ENCODE measurements at places on chromosomes 5 and 9.

DNA sequence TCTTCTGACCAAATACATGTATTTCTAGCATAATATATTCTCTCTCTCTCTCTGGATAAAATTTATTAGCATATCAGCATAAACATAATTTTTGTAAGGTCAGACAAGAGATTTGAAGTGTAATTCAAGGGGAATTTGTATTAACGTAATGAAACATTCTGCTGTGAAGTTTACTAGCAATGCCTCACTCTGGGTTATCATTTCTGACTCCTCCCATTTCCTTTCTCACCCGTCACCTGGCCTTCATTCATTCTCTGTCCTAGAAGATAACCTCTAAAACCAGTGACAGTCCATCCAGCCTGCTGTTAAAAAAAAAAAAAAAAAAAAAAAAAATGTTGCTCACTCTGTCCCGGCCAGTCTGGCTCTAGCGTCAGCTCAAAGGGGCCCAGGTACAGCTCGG lies 27.1 kb downstream of the GRAMD2B start:
- DNase-seq, result no peak

GRCh38 chr5:140481758-140482157 lies 65.7 kb upstream of the EIF4EBP3 start:
- DNase-seq, result no peak

DNA sequence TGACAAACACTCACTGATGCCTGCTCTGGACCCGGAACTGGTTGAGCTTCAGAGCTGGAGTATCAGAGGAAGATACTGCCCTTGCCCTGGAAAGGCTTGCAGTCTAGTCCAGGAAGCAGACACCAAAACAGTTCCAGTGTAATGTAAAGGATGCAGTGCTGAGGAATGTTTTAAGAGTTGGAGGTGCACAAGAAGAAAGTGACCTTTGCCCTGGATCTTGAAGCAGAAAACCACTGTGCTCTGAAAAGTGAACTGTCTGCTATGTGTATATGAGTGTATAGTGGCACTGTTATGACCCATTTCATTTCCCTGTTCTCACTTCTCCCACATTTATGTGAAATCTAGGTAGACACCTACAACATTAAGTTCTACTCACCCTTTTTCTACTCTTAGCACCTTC lies 2.1 kb downstream of the ZNF346 start:
- no peak for DNase-seq

DNA sequence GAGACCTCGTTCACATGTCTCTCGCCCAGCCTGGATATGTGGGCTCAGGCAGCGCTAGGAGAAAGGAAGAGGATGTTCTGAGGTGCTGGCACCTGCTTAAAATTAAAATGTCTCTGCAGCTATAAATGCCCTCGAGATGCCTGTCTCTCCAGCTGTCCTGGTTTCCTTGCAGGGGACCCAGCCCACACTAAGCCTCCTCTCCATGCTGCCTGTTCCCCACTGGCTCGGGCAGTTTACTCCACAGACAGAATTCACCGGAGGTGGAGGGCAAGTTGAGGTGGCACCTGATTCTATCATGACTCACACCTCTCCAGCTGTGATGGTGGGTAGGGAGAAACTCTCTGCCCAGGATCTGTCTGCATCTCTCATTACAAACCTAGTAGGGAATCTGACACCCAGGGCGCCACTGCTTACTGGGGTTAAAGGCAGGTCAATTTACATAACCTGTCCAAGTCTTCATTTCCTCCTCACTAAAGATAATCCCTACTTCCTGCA lies 420.9 kb downstream of the SPOCK1 start:
- no peak for DNase-seq

- DNase-seq, result no peak
Observed at GRCh38 chr5:141611289-141611688, 7.5 kb downstream of the DIAPH1 start.

DNA sequence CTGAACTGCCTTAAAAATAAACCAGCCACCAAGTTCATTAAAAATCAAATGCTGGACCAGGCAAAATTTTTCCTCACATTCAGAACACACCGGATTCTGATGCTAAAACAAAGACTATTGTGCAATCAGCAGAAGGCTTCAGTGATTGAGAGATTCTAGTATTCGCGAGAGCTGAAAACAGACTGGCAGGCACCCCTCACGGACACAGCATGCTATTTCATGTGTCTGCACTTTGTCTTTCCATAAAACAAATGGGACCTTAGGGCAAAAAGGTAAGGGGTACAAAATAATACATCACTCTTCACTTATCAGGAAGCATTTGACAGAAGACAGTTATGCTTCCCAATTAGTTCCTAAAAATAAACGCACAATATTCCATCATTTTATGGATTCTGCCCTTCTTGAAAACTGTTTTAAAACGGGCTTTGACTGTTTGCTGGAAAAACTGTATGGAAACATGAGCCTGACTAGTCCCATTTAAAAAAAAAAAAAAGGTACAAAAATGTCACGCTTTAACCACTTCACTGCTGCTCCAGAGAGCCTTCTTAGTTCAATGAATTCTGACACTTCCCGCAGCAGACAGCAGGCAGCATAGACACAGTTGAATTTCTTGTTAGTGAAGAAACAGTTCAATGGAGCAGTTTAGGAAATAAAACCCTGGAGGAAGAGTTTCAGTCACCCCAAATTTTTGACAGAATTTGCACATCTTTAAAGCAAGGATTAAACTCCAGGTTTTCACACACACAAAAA lies 99.2 kb downstream of the MED27 start:
- DNase-seq, result no peak

- no peak for DNase-seq
Observed at GRCh38 chr5:178150977-178151734, 2.5 kb downstream of the NHP2 start.

- no peak for DNase-seq
Observed at GRCh38 chr5:154529282-154529681, 51.3 kb upstream of the HAND1 start.

DNA sequence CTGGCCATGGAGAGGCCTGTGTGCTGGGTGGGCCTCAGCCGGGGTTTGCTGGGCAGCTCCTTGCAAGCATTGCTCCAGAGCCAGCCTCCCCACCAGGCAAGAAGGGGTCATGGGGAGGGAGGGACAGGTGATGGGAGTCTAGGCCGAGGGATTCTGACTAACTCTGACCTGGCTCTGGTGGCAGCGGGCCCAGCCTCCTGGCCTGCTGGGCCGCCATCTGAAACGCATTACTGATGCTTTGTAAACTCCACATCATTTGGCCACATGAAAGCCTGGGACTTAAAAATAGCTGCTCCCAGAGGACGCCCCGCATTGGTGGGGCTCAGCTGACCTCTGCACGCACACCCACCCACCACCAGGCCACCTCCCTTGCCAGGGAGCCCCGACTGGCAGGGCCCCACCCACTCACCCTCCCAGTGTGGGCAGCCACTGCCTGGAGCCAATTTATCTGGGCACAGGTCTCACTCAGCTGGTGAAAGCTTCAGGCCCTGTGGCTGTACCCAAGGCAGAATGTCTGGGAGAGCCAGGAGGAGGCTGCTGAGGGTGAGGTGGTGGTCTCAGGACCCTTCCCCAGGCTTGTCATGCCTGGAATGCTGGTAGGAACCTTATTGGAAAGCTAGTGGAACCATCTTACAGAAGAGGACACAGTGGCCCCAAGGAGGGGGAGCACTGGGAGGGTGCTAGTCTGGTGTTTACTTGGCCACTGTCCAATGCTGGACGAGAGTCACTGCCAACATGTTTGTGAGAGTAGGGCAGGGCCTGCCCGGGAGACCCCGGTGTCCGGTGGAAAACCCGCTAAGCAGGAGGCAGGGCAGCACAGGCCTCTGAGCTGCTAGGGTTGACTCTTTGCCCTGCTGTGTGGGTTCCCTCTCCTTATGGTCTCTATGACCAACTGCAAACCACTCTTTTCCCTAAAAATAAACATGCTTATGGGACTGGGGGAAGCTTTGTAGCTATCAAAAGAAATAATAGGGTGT lies 10.8 kb downstream of the TCF7 start:
- DNase-seq, result no peak

- peak; percentile 30 for DNase-seq
Observed at GRCh38 chr5:72441862-72442540, 65.2 kb downstream of the ZNF366 start.

- no peak for DNase-seq
Observed at GRCh38 chr9:372128-372527, 157.5 kb downstream of the DOCK8 start.

GRCh38 chr5:178145965-178146820 lies 7.5 kb downstream of the NHP2 start:
- peak; percentile 70 for DNase-seq

Measured in MV-4-11 (cell line).